ENCODE measurements at places on chromosomes 5 and 9.

- no peak for DNase-seq
Observed at GRCh38 chr5:68222824-68223354, 7.3 kb downstream of the PIK3R1 start.

DNA sequence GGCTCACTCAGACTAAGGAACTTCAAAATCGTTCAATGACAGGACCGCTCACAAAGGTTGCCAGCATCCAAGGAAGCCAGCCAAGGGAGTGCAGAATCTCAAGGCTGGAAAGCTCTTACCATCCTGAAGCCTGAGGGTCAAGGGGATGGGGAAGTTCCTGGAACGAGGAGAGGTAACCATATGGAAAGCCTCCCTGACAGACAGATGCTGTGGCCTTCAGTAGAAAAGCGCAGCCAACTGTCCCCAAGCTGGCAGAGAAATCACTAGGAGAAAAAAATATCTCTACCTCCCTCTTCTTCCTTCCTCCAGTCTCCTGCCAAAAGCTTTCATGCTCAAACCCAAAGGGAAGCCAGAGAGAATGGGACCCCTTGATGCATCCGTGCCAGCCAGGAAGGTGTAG lies 90.5 kb upstream of the RANBP3L start:
- no peak for DNase-seq

DNA sequence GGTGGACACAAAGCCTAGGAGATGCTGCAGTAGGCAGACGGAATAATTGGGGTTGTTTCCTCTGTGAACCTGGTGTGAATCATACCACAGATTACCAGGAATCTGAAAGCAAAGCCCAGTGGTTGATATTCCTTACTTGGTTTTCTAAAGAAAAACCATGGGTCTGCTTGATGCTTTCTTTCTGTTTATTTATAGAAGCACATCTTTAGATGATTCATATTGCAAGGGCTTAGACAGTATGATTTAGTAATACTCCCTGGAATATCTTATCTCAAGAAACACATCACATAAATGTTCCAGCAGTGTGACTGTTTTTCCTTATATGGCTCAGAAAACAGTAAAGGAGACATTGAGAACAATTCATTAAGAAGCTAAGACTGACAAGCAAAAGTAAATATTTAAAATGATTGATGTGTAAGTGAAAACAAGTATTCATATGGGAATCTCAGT lies 623.3 kb downstream of the RAB3C start:
- no peak for DNase-seq

DNA sequence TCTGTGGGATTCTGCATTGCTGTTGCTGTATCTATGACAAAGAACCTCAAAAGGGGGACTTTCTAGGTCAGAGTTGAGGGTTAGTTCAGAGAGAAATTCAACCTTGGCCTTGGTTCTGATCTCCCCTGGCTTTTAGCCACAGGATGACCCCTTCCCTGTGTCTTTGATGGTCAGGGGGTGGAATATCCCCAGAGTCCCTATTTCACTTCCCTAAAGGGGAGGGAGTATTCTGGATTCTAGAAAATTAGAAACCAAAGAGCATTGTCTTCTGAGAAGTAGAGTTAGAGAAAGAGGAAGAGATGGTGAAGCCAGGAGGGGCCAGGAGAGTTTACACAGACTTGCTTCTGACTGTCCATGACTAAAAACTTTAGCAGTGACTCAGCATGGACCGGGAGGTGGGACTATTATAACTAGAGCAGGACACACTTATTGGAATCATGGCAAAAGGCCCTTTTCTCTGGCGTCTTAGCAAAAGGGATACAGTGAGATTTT lies 56.2 kb upstream of the LPAR1 start:
- peak; percentile 44 for DNase-seq

DNA sequence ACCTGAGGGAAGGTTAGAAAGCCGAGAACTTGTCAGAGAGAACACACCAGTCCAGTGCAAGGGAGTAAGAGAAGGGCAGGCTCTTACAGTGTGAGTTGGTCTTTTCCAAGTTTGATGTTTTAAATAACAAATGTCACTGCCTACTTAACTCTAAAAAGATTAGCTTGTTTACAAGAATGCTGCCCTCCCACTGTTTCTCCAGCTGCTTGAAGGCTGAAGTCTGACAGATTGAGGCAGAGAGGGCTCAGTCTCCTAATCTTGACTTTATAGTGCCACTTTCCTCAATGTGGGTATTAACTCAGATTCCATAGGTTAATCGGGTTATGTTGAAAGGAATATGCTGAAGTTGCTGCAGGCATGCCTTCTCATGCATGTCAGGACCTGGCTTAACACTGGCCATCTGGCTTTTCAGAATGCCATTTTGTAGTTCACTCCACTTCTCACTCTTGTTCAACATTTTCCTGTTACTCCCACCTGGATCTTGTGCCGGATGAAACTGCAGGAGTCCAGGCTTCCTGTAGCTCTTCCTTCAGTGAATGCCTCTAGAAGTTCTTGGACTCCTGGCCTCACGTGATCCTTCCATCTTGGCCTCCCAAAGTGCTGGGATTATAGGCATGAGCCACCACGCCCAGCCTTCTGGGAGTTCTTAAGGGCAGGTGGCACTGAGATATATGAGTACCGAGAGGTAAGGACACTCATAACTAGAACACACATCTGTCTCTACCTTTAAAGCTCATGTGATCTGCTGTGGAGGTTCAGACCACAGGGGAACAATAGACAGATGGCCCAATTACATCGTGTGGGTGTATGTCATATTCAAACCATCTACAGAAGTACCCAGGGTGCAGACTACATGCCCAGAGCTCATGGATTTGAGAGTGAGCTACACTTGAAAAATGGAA lies 249.7 kb downstream of the ARHGAP26 start:
- no peak for DNase-seq

DNA sequence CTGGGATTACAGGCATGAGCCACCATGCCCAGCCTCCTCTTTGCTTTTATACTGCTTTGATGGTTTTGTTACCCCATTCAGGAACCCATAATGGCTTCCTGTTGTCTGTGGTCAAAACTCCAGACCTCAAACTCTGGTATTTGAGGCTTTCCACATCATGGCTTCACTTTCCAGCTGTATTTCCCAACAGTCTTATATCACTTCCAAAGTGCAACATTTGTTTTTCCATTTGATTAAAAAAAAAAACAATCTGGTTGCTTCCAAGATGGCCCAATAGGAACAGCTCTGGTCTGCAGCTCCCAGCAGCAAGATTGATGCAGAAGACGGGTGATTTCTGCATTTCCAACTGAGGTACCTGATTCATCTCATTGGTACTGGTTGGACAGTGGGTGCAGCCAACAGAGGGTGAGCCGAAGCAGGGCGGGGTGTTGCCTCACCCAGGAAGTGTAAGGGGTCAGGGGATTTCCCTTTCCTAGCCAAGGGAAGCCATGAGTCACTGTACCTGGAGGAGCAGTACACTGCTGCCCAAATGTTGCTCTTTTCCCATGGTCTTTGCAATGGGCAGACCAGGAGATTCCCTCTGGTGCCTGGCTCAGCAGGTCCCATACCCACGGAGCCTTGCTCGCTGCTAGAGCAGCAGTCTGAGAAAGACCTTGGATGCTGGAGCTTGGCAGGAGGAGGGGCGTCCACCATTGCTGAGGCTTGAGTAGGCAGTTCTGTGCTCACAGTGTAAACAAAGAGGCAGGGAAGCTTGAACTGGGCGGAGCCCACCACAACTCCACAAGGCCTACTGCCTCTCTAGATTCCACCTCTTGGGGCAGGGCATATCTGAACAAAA lies 458.4 kb downstream of the KDM4C start:
- peak; percentile 6 for DNase-seq

DNA sequence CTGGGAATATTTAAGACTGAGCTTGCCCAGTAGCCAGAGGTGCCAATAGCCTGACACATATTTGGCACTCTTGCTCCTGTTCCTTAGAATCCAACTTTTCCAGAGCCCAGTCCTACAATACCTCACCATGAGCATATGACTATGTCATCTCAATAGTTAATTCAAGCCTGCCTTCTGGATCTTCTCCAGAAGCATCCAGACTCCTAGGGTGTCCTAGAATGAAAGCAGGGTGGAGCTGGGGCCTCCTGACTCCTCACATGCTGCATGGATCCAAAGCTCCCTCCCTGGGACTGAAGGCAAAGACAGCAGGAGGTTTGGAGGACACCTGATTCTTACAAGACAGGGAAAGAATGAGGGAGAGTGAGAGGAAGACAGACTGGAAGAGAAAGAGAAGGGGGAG lies 37.9 kb downstream of the SH3TC2 start:
- DNase-seq = no peak

DNA sequence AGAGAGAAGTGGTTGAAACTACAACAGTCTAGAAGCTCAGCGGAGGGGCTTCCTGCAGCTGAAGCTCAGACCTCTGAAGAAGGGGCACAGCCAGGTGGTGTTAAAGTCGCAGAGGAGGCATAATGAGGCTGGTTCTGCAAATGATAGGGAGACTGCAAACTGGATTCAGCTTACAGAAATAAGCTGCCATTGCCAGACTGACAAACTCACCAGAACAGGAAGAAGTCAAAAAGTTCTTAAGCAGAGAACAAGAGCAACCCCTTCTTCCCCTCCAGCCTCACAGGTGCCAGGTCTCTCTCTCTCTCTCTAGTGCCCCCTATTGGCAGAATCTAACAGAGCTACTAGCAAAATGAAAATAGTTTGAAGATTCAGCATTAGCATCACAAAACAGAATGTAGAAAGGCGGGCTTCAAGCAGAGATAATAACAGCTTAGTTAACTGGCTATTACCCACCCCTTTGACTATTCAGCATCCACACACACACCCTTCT lies 76.7 kb downstream of the GRAMD2B start:
- peak; percentile 13 for DNase-seq

DNA sequence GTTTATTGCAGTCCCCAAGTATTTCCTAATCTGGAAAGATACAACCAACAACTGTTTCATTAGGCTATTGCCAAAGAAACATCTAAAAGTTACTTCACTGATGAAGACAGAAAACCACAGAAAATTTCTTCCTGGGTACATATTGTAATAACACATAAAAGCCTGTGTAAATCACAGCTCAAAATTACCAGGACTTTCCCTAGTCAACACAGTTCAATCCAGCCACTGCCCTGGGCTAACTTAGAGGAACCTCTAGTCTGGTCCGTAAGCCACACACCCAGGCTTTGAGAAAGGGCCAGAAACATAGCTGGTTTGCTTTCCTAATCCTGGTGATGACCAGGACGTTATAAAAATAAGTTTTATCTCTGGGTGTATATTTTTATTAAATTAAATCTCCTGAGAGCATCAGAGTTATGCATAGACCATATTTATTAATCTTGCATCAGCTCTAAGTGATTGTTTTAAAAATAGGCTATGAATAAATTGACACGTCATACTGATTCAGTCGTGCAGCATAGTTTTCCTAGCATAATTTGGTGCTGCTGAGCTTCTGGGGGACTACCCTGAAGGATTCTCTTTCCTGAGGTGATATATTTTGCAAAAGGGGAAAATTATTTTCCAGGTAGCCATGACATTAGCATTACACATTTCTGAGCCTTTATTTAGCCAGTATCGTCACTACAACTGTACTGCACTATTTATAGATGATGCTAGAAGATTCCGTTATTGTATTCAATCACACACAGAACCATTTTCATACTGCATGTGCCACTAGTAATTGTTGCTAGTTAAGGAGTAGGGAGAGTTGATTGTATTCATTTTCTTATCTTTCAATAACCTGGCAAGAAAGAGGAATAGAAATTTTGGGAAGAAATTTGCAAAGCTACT lies 12.6 kb upstream of the MUSK start:
- no peak for DNase-seq

GRCh38 chr5:146962801-146963355 lies 84.3 kb upstream of the PPP2R2B start:
- DNase-seq = peak; percentile 25

DNA sequence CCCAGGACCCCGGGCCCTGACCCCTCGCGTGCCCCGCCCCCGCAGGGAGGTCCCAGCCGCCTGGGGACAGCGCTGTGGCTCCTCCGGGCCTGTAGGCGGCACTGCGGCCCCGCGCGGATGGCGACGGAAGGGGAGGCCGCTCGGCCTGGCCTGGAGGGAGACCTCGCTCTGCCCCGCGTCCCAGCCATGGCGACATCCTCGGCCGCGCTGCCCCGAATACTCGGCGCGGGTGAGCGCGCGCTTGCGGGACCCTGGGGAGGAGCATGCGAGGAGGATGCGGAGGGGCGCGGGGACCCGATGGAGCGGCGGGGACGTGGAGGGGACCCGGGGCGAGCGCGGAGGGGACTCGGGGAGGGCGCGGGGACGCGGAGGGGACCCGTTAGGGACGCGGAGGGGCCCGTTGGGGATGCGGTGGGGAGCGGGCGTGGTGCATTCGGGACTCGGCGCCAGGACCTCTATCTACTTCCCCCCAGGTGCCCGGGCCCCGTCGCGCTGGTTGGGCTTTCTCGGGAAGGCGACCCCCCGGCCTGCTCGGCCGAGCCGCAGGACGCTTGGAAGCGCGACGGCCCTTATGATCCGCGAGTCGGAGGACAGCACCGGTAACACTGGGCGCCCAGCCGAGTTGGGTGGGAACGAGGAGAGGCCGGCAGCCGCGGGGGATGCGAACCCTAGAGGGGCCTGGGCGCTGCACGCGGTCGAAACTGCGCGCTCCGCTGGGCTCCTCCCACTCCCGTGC lies at the start of gene MRPS2:
Gene MRPS2, plus strand, starts transcription at position 158 of the 736 bp plus-strand sequence. Its CDS starts 29 bp downstream, at position 187.
- DNase-seq = peak; percentile 82

DNA sequence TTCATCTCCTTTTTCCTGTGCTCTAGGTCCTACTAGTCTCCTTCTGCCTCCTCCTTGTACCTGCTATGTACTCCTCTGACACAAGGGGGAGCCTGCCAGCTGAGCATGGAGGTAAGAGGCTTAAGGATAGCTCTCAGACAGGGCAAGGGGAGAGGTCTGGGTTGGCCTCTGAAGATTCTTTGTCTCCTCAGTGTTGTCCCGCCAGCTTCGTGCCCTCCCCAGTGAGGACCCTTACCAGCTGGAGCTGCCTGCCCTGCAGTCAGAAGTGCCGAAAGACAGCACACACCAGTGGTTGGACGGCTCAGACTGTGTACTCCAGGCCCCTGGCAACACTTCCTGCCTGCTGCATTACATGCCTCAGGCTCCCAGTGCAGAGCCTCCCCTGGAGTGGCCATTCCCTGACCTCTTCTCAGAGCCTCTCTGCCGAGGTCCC lies 3.8 kb downstream of the CREB3 start:
- DNase-seq = peak; percentile 78

- DNase-seq = no peak
Observed at GRCh38 chr5:15510092-15510491, 10.1 kb downstream of the FBXL7 start.

GRCh38 chr9:107734256-107735013 lies 244.9 kb upstream of the KLF4 start:
- DNase-seq = peak; percentile 38

DNA sequence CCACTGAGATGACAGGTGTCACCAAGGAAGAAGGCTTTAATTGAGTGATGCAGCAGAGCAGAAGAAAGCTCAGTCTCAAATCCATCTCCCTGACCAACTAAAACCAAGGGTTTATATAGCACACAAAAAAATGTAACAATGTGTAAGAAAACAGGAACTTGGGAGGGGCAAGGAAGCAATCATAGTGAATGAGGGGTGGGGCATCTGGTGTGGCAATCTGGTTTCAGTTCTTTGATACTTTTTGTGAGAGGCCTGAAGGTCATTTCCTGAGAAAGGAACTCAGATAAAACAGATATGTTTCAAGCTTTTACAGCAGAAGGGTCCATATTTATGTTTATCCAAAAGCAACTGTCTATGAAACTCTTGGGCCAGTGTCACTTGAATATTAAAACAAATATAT lies 19.7 kb downstream of the CD180 start:
- DNase-seq = no peak

GRCh38 chr5:78813286-78813685 lies 164.7 kb upstream of the LHFPL2 start:
- DNase-seq = no peak

- no peak for DNase-seq
Observed at GRCh38 chr5:179113143-179113530, 53.0 kb downstream of the ZNF354C start.

Measured in H4 (cell line).